ENCODE measurements at places on chromosomes 1 and 21. TPM values are rescaled to one million over a fixed set of nuclear protein-coding genes. Genes with fewer than 3 reads are reported as not detected.

ABCG1 gene
- total RNA-seq: 11.1 TPM

CNR2 gene
- not detected for total RNA-seq

FCRLA gene
- total RNA-seq: not detected

CTBS gene
- total RNA-seq: 6.7 TPM

IQGAP3 gene
- 0.42 TPM for total RNA-seq

AMY1C gene
- not detected for total RNA-seq

Data from left ventricle myocardium superior (tissue), 1 donor.